ENCODE measurements at places on chromosomes 13 and 19.

- no peak for DNase-seq
Measured at GRCh38 chr19:28044477-28044876, 1168.5 kb downstream of the UQCRFS1 start.

- DNase-seq = no peak
Measured at GRCh38 chr13:45662162-45662561, 40.0 kb upstream of the CBY2 start.

GRCh38 chr13:78121459-78122348 lies 203.1 kb upstream of the EDNRB start:
- peak; percentile 45 for DNase-seq

- DNase-seq = no peak
Measured at GRCh38 chr13:107289540-107289939, 721.6 kb upstream of the ARGLU1 start.

- no peak for DNase-seq
Measured at GRCh38 chr19:55082020-55082851, 6.6 kb downstream of the EPS8L1 start.

DNA sequence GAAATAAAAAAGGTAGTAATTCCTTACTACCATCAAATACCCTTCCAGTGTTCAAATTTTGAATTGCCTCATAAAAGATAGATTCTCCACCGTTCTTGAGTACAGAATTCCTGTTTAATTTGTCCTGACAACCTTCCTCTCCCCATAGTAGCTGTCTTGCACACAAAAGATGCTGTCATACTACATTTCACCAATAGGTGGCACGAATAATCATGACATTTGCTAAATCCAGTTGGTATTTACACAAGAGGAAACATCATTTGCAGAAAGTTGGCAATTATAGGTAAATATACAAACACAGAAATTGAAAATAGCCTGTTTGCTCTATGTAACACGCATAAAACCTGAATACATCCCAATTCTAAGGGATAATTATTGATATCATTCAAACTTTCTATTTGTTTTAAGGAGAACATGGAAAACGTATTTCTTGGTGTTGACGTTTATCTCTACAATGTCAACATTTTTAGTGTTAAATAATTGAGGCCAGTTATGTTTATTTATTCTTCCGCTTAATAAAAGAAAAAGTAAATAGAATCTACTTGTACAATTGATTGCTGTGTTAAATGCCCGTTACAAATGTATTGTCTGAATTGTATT lies 58.3 kb upstream of the CLDN10 start:
- DNase-seq = no peak

DNA sequence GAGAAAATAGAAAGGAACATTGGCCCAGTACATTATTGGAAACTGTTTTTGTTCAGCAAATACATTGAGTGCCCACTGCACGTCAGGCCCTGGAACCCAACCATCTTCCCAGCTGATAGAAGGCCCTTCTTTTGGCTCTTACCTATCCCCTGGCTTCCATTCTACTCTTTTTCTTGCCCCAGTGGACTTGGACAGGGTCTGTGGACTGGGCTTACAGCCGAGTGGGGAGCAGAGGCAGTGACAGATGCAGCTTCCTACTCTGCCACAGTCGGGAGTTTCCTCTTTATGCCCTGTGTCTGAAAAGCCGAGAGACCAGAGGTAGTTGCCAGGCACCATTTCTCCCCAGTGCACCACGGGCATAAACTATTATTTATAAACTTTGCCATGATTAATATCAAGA lies 70.4 kb downstream of the ARHGAP35 start:
- no peak for DNase-seq

DNA sequence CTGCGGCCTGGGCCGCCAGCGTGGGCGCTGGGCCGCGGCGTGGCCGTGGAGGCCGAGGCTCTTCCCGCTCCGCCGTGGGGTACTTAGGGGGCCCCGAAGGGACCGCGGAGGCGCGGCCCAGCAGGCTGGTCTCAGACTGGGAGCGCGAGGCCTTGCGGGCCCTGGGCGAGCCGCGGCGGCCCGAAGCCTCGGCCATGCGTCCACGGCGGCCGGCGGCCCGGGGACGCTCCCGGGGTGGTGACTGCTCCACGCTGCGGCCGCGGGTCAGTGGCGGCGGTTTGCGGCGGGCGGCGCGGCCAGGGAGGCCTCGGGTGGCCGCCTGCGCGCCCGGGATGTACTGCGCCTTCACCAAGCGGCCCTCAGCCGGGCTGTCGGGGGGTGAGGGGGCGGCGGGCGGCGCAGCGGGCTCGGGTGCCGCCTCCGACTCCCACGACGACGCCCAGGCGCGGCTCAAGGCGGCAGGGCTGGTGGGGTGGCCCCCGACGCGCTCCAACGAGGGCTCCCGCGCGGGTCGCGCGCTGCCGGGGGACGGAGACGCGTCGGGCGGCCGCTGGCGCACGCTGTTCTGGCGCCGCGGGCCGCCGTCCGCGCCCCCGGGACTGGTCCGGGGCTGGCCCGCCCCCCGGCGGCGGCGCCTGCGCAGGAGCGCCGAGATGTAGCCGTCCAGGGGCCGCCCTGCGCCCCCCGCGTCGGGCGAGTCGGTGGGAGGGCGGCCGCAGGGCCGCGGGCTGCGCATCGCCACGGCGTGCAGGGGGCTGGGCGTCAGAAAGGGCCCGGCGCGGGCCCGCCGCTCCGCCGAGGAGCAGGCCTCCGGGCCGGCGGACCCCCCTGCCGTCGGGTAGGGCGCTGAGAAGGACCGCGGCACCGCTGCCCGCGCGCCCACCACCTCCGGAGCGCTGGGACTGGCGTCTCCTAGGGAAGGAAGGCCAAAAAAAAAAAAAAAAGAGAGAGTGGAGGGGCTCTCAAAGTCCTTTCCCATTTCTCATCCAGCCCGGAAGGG lies 11.7 kb downstream of the DACT3 start:
- DNase-seq = no peak

DNA sequence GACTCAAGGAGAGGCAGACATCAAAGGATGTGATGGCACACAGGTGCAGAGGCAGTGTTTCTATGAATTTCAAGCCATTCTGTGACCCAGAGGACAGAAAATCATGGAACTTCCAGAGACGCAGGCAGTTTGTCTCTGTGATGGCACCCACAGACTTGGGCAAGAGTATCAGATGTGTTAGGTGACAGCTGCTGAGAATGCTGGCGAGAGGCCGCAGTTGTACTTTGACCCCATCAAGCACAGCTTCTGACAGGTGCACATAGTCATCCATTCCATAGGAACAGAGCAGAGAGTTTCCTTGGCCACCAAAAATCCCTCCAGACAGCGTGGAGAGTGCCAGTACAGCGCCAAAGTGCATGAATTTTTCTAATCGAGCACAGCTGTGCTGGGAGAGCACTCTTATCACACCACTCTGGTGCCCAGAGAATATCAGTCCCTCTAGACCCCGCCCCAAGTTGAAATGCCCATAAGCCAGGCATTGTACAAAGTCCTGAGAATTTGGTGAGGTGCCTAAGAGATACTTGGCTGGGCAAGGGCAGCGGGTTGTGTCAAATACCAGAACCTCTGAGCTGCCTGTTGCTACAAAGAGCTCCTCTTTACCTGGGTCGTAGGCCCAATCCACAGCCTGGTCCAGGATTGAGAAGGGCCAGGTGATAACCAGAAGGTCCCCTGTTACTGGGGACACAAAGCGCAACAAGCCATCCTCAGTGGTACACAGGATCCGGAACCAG lies 12.4 kb downstream of the WDR87 start:
- DNase-seq = no peak

Measured in left renal pelvis (tissue), 4 donors.